ENCODE measurements at places on chromosomes 1 and 21.

GRCh38 chr1:100431954-100432353, 79.6 kb downstream of the CDC14A start:
- DNase-seq = no peak

- DNase-seq = peak; percentile 73
Observed at GRCh38 chr1:59971464-59971911, 44.9 kb upstream of the CYP2J2 start.

DNA sequence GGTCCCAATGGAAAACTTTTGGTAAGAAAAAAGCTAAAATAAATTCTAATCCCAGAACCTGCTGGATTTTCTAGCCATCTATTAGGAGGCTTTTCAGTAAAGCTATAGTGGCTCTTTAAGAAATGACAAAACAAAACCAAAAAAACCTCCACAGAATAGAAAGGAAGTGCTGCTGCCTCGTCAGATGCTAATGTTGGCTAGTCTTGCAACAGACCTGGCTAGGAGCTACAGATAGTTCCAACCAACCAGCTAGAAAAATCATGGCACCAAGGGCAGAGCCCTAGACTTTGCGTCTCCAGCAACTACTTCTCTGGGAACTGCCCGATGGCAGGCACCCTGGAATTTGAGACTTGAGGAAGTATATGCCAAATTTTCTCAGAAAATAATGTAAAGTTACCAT, 7.6 kb downstream of the CD101 start:
- no peak for DNase-seq

- DNase-seq = no peak
Observed at GRCh38 chr1:71698186-71698585, 584.2 kb downstream of the NEGR1 start.

DNA sequence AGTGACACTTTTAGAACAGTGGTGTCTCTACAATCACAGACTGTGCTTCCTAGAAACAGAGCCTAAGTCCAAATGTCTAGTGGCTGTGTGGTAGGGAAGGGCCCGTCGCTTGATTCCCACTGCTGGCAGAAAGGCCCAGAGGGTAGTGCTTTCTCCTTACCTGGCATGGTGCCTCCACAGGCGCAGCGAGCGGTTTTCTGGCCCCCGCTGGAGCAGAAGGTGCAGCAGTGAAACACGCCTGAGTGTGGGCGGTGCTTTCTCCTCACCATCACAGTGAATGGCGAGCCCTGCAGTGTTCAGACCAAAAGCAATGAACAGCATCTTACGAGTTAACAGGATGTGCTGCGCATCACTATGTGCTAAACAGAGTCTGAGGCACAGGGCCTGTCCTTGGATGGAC, 8.3 kb downstream of the TRIM45 start:
- no peak for DNase-seq

DNA sequence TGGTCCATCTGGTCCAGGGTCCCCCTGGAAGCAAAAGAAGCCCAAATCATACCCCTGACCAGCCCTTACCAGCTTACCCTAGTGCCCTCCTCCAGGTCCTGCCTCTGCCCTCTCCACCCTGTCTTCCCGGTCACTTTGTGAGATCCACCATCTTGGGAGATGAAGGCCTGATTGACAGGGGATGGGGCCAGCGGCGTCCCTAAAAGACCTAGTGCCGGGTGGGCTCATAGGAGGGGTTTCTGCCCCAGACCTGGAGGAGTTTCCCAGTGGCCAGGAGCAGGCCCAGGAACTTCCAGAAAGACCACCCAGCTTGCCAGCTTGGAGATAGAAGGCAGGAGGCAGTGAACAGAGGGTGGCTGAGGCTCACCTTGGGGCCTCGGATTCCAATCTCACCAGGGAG, 5.4 kb downstream of the COL9A2 start:
- DNase-seq = no peak

DNA sequence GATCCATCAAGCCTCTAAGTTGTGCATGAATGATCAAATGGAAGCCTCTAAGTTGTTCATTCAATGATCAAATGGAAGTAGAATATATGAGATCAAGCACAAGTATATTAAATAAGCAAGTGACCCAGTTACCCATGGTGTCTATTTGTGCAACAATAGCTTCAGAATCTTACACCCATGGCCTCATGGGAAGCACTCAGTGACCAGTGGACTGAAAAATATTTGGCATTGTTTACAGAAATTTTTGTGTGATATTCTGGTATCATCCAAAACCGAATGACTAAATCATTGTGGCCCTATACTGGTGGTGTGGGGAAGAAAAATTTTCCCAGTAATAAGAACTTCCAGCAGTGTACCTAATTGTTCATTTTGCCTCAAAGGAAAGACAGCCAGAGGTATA, 46.6 kb downstream of the DUSP10 start:
- no peak for DNase-seq

- DNase-seq = no peak
Observed at GRCh38 chr1:220441211-220441610, 86.7 kb upstream of the MARK1 start.

DNA sequence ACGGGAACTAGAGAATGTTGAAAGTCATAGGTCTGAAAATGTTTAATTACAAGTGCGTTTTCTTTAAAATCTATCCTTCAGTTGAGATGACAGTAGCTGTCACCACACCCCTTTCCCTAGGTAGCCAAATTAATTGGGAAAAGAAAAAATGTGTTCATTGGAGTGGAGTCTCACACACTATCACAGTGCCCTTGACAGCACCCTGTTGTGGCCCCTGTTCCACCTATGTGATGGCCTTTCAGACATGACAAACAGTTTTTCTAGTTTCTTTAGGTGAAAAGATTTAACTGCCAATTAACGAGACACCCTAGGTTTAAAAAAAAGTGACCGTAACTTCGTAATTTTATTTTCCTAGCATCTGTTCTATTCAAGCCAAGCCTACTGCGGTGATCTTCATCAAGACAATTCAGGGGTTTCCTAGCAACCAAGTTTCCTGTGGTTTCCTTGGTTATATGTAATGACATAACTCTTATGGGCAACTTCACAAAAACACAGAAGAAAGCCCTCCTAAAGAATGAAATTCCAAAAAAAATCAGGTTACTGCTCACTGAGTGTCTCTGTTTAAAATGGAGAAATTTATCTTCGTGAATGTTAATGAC, 298.3 kb downstream of the PDE4B start:
- no peak for DNase-seq

- DNase-seq = peak; percentile 74
Observed at GRCh38 chr1:68269637-68270430, 37.5 kb upstream of the WLS start.

DNA sequence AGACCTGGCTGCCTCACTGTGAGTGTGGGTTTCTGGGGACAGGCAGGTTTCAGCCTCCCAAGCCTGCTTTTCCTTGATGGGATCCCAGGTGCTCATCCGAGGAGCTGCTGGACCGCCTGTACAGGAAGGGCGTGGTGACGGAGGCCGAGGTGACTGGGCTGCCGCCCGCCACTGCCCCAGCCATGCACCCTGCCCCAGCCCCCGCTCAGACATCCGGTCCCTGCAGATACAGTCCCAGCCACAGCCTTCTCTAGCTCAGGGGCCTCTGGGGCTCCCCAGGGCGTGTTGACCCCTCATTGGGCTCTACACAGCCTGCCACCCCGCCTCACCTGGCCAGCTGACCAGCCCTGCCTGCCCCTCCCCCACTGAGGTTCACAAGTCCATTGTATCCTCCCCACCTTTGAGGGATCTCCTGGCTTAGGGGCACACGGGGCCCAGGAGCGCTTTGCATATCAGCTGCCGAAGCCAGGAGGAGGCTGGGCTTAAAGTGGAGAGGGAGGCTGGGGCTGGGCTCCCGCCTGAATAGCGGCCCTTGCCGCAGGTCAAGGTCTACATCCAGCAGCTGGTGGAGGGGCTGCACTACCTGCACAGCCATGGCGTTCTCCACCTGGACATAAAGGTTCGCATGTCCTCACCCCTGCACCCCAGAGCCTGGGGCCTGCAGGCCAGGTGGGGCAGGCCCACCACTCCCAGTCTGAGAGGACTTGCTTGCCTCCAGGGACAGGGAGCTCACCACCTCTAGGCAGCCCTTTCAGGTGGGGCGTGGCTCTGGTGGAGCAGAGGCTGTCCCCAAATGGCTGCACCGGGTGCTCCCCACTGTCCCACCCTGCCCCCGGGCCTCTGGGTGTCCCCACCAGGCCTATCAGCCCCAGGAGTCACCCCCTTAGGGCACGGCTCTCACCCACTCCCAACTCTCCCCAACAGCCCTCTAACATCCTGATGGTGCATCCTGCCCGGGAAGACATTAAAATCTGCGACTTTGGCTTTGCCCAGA, 38.5 kb downstream of the TRIM11 start:
- DNase-seq = no peak

DNA sequence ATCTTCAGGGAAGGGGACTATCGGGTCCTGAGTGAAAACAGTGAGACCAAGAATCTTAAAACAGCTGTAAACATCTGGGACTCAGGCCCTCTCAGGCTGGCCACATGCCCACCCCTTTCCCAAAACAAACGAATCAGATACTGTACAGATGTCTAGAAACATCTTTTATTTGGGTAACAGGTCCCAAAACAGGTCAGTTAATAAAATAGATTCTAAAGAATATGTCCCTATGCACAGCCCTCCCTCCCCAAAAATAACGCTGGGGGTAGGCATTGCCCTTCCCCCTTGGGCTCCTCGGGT, 499 bp upstream of the CRTC2 start:
- DNase-seq = no peak

DNA sequence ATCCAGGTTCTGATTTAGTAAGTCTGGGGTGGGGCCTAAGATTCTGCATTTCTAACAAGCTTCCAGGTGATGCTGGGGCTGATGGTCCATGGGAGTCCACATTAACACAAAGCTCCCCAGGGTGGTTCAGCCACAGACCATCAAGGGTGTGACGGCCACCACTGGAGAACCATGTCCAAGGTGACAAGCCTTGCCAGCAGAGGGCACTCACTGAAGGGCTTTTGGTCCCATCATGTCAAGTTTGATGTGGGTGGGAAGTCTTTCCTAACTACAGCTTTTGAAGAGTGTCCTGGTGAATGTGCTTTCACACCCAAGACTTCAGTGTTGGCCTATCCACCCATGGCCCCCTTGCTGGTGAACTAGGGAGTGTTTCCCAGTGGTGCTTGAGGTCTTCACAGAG, 67.1 kb downstream of the UBE2T start:
- DNase-seq = no peak

GRCh38 chr1:245301162-245301580, 146.4 kb downstream of the KIF26B start:
- DNase-seq = no peak

GRCh38 chr1:8061210-8061609, 35.1 kb upstream of the ERRFI1 start:
- DNase-seq = peak; percentile 95

DNA sequence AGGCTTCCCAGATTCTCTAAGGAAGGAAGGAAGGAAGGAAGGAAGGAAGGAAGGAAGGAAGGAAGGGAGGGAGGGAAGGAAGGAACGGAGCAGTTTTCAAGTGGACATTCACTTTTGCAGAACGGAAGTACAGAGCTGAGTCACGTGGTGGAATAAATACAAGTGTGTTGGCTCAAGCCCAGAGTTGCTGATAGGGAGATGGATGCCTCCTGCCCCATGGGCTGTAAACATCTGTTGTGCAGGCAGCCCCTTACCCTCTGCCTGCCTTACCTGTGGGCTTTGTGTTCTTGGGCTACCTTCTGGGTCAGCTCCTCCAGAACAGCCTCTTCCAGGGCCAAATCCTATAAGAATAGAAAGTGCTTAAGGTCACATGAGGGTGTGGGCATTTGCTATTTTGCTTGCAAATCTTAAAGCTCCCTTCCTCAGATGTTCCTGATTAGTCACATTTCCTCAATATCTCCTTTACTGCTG, 121.7 kb downstream of the SMYD2 start:
- no peak for DNase-seq

DNA sequence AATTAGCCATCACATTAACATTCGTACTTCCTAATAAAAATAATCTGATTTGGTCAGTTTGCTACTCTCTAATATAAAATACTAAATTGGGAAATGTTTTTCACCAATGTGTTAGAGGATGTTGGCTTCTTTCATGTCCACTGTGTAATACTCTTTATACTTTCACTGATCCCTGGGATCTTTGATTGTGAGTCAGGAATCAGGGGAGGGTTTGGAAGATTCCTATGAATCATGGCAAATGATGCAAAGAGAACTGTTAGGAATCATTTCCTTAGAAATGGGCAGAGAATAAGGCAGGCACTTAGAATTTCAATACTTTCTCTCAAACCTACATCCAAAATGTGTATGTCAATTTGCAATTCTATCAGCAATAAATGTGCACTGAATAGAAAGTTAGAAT, 31.0 kb downstream of the KRTAP24-1 start:
- DNase-seq = no peak
